Thoracic aorta (tissue), 2 donors: ENCODE measurements at places on chromosomes 16 and 17. TPM values are rescaled to one million over a fixed set of nuclear protein-coding genes. Genes with fewer than 3 reads are reported as not detected.

DNA sequence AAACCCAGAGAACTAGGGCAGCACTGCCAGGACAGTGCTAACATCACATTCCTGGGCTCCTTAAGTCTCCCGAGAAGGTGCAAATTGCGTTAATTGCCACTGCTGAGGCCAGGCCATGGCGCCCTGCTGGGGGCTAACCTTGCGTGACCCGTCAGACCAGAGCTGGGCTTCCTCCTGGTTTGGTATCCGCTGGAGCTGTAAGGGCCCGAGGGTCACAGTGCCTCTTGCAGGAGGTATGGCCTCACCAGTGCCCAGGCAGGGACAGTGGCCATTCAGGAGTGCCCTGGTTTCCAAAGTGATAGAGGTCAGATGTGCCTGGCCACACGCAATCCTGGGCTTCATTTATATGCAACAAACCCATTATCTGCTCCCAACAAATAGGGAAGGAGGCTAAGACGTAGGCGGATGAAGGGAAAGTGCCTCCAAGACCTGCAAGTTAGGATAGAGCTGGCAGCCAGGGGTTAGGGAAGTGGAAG, 17.7 kb upstream of the ADCY9 start:
- H3K27me3 ChIP-seq: no peaks in the 10 kb centered on the region
- no peaks in the 10 kb centered on the region for H3K4me1 ChIP-seq
- no peak for DNase-seq
- H3K36me3 ChIP-seq: no peaks in the 10 kb centered on the region

GRCh38 chr16:58678269-58678668, 6.3 kb downstream of the SLC38A7 start:
- H3K27me3 ChIP-seq: no peaks in the 10 kb centered on the region
- H3K4me1 ChIP-seq: no peaks in the 10 kb centered on the region

RNF227 gene
- total RNA-seq: 3.3 TPM

DNA sequence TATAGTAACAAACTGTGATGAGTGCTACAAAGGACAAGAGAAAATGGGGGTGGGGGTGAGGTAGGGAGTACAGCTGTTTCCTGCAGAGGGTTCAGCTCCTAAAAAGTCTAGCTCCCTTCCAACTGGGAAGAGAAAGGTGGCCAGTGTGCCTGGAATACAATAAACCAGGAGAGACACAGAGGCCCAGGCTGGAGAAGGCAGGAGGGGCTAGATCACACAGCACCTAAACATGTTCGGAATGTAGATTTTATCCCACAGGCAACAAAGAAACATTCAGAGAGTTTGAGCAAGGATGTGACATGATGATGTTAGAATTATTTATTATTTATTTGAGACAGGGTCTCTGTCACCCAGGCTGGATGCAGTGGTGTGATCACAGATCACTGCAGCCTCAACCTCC, 10.2 kb downstream of the TEX2 start:
- H3K27me3 ChIP-seq: no peaks in the 10 kb centered on the region
- H3K4me3 ChIP-seq: no peak overlapping the region
- DNase-seq: no peak
- peaks cover 6% of the 10 kb centered on the region for H3K4me1 ChIP-seq

DNA sequence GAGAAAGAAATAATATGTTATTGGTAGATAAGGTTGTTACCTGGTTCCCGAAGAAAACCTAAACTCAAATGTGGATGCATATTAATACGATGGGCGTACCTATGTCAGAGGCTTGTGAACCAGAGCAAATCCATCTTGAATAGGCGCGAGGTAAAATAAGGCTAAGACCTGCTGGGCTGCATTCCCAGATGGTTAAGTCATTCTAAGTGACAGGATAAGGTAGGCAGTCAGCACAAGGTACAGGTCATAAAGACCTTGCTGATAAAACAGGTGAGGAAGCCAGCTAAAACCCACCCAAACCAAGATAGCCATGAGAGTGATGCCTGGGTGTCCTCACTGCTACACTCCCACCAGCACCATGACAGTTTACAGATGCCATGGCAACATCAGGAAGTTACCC, 1400.1 kb downstream of the CDH8 start:
- no peak overlapping the region for H3K4me3 ChIP-seq
- no peaks in the 10 kb centered on the region for H3K27me3 ChIP-seq
- no peak overlapping the region for H3K27ac ChIP-seq
- no peaks in the 10 kb centered on the region for H3K4me1 ChIP-seq

TSPAN10 gene
- total RNA-seq: not detected

DNA sequence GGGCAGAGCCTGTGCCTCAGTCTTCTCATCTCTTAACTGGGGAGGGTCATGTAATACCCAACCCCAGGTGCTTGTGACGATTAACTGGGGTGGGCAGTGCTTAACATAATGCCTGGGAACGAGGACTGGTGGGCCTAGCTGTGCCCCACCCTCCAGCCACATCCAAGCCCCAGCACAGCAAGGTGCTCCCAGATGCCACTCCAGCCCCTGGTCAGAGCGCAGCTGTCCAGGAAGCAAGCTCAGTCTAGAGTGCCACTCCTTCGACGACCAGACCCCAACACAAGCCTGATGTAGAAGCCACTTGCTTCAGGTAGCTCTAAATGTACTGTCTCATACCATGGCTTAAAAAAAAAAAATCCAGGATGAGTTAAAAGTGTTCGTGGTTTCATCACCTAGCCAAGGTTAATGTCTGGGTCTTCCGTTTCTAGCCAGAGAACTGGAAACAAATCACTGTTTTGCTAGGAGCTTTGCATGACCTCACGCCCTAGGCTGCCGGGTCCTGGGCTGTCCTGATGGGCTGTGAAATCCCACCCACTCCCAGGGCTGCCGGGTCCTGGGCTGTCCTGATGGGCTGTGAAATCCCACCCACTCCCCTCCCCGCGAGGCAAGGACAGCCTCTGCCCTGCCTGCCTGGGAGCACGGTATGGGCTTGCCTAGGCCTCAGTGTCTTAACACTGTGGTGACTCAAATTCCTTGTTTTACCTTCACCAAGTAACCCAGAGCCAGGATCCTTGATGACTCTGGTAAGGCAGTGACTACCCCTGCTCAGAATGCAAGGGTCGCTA, 7.7 kb downstream of the MIEF2 start:
- no peak overlapping the region for H3K4me3 ChIP-seq
- DNase-seq: no peak
- no peak overlapping the region for H3K27ac ChIP-seq
- peaks cover 29% of the 10 kb centered on the region for H3K36me3 ChIP-seq

- H3K27me3 ChIP-seq: no peaks in the 10 kb centered on the region
- no peaks in the 10 kb centered on the region for H3K36me3 ChIP-seq
- H3K4me1 ChIP-seq: peaks cover 10% of the 10 kb centered on the region
- no peak overlapping the region for H3K4me3 ChIP-seq
Observed at GRCh38 chr16:24511174-24511573, 28.2 kb upstream of the RBBP6 start.

GRCh38 chr17:16258901-16259300, 41.9 kb downstream of the PIGL start:
- H3K27me3 ChIP-seq: no peaks in the 10 kb centered on the region
- no peak for DNase-seq
- peaks cover 24% of the 10 kb centered on the region for H3K4me1 ChIP-seq
- H3K4me3 ChIP-seq: no peak overlapping the region

DNA sequence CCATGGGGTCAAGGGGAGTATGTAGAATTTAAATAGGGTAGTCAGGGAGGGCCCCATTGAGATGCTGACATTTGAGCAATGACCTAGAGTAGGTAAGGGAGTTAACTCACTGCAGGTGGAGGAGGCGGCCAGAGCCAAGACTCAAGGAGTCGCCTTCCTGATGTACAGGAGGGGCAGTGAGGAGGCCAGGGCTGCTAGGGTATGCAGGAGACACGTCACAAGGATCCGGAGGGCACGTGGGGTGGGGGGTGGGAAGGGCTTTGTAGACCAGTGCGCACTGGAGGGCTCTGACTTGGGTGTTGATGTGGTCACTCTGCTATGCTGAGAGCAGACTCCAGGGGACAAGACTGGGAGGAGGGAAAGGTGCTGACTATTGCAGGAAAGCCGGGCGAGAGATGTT, 37.5 kb downstream of the SPECC1 start:
- no peaks in the 10 kb centered on the region for H3K4me1 ChIP-seq
- DNase-seq: no peak

DNA sequence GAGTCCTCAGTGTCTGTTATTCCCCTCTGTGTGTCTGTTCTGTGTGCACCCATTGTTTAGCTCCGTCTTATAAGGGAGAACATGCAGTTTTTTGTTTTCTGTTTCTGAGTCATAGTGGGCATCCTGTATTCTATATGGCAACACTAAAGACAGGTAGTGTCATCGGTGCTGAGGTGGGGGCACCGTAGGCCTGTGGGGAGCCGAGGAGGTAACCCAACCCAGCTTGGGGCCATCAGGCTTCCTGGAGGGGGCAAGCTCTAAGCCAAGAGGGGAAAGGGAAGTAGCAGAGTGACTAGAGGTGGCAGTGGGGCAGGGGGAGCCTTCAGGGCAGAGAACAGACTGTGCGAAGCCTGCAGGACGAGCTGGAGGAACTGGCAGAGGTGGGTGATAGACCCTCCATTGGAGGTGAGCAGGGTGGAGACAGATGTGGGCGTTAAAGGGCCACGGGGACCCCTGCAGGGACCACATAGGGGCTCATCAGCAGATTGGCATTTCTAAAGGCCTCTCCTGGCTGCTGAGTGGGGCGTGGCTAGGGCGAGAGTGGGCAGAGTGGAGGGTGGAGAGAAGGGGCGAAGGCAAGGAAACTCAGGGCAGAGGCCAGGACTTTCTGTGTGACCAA, 36.5 kb downstream of the CPNE2 start:
- H3K36me3 ChIP-seq: peaks cover 2% of the 10 kb centered on the region
- H3K4me3 ChIP-seq: no peak overlapping the region
- H3K4me1 ChIP-seq: no peaks in the 10 kb centered on the region
- no peaks in the 10 kb centered on the region for H3K27me3 ChIP-seq
- DNase-seq: no peak

DNA sequence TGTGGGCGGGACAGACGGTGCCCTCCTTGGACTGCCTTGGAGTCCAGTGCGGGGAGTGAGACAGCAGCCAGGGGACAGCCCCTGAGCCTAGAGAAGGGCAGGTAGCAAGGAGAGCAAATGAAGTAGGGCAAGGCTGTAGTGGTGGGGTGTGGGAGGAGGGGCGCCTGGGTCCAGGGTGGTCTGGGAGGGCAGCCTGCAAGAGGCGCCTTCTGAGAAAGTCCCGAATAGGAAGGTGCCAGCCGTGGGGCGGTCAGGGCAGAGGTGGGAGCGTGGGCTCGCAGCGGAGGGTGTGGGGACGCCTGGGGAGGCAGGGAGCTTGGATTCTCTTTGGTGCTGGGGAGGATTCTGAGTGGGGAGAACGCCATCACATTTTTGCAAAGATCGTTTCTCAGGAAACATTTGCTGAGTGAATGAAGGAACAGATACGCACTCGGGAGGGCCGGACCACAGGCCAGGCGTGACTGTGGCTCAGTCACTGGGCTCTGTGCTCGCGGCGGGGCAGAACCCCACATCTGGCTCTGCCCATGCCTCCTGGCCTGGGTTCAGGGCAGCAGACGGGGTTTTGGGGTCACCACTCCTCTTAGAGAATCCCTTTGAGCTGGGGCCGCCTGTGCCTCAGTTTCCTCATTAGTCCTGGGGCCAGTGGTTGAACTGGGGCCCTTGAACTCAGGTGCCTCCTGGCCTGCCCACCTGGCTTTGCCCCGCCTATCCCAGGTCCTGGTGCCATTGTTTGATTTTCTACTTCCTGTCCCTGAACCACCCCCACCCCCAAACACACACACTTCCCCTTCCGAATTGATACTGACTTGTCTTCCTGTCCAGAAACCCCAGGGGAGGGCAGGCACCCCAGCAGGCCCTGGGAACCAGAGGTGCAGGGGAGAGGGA, 4.2 kb downstream of the SNN start:
- no peaks in the 10 kb centered on the region for H3K27me3 ChIP-seq
- peaks cover 9% of the 10 kb centered on the region for H3K36me3 ChIP-seq
- H3K4me3 ChIP-seq: no peak overlapping the region
- H3K27ac ChIP-seq: peak overlapping the region; percentile 27
- DNase-seq: no peak

KRT32 gene
- not detected for total RNA-seq

GRCh38 chr17:80475910-80476876, at the start of gene NPTX1:
Gene NPTX1, minus strand, starts transcription at chr17:80476607. Its CDS starts 161 bp downstream, at chr17:80476446.
- H3K4me1 ChIP-seq: peaks cover 43% of the 10 kb centered on the region
- peak within 1 kb of the TSS; percentile 61 for H3K4me3 ChIP-seq
- no peak for DNase-seq
- H3K27ac ChIP-seq: no peak within 1 kb of the TSS
- peaks cover 44% of the 10 kb centered on the region for H3K27me3 ChIP-seq
- no peaks in the 10 kb centered on the region for H3K36me3 ChIP-seq

DNA sequence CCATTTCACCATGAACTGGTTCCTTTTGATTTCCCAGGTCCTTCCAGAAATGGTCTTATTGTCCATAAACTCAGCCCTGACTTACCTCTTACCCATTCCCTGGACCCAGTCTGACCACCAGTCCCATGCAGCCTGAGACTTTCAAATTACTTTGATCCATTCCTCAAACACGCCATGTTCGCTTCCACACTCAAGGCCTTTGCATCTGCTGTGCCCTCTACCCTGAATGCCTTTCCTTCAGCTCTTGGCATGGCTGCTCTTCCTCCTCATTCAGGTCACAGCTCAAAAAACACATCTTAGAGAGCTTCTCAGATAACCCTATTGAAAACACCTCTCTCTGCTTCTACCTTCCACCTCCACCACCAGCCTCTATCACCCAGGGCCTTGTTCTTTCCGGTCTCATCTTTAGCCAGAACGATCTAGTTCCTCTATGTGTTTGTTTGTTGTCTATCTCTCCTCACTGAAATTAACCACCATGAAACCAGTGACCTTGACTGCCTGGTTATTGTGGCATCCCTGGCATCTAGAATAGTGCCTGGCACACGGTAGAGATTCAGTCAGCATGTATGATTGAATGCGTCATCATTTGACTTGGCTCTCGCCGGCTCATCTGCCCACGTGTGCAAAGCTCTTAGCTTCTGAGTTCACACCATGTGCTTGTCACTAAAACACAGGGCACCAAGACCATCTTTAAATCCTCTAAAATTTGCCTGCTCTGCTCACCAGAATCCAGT, 12.8 kb downstream of the CRYM start:
- no peaks in the 10 kb centered on the region for H3K27me3 ChIP-seq
- H3K27ac ChIP-seq: no peak overlapping the region
- peaks cover 14% of the 10 kb centered on the region for H3K4me1 ChIP-seq
- DNase-seq: no peak
- no peaks in the 10 kb centered on the region for H3K36me3 ChIP-seq

DNA sequence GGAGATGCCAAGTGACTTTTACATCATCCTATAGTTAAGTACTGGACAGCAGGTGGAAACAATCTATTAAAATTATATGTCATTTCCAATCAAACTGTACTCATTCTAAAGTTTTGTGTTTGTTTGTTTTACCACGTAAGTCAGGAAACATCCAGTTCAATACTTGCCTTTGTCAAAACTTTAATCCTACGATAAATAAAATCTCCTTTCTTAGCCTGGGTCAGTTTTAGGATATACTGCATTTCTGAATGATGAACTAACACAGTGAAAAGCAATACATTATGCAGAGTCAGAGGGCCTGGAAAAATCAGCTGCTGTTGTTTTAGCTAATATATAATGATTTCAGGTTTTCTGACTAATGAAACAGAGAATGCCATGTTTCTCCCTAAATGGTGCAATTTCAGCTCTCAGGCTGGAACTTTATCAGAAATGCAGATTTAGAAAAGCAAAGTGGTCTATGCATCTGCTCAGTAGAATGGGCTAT, 756.4 kb downstream of the CDH11 start:
- DNase-seq: no peak
- no peaks in the 10 kb centered on the region for H3K27me3 ChIP-seq
- H3K36me3 ChIP-seq: no peaks in the 10 kb centered on the region
